ENCODE measurements at places on chromosomes 5 and 9.

- DNase-seq: no peak
These were observed 103.5 kb downstream of the MAMDC2 start for GRCh38 chr9:70147196-70147595.

GRCh38 chr9:69495296-69495695, 170.3 kb downstream of the ENTREP1 start:
- DNase-seq: no peak

DNA sequence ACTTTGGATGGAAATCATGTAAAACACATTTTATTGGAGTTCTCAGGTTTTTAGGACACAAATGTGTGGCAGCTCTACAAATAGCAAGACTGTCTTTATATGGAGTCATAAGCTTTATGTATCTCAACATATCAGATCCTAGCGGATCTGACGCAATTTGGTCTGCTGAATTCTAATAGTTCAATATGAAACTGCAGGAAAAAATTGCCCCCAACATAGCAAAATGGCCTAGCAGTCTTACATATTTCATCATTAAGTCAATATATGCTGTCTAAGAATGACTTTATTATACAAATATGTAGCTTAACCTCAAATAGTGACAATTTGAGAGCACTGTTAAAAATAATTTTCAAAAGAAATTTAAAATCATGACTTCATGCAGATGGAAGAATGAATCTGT, 244.3 kb downstream of the TAF11L14 start:
- DNase-seq: no peak

- no peak for DNase-seq
These were observed 6.0 kb upstream of the NEK6 start for GRCh38 chr9:124251605-124252378.

GRCh38 chr5:119789406-119790117, 160.2 kb downstream of the FAM170A start:
- no peak for DNase-seq

- no peak for DNase-seq
These were observed 209.4 kb downstream of the PIK3R1 start for GRCh38 chr5:68424799-68425537.

- no peak for DNase-seq
These were observed 22.1 kb downstream of the MCIDAS start for GRCh38 chr5:55205001-55205400.

DNA sequence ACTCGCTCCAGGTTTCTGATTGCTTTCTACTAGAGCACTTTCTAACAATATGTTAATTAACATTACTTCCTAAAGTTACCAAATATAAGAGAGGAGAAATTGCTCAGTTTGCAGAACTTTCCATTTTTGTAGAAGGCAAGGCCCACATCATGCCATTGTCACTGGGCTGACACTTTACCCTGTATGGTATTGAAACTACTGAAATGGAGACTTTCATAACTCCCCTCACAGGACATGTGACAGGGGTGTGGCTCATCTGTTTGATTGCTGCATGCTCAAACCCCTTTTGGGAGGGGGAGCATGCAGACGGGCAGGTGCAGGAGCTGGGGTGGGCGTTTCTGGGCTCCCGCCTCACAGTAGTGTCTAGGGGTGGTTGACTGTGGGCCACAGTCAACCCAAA, 206.3 kb upstream of the GHR start:
- no peak for DNase-seq

DNA sequence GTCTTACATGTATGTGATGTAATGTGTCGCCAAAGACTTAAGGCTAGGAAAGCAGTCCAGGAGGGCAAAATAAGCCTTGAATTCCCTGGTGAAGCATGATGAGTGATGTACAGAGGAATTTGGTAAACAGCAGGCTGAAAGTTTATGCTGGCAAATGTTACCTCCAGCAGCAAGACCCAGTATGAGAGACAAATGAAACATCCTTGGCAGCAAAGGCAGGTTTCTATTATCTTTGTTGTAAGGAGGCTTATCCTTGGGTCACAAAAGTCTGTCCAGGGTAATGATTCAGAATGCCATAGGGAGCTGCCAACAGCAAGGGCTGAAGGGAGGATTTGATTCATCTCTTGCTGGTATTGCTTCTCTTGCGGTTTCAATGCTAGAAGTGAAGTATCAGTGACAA, 75.9 kb upstream of the HTR4 start:
- DNase-seq: no peak

GRCh38 chr5:82327941-82328340, 49.8 kb upstream of the RPS23 start:
- DNase-seq: no peak

DNA sequence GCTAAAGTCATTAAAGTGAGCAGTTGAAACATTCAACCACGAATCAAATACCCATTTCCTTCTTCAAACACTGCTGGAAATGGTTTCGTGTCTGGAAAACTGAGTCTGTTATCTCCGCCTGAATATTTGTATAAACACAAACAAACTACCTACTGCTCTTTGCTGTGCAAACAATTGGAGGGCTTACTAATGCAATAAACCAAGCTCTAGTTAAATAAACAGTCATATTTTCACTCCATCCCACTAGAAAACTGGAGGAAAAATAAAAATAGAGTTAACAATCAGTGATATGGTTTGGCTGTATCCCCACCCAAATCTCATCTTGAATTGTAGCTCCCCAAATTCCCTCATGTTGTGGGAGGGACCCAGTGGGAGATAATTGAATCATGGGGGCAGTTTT, 397.6 kb downstream of the RASEF start:
- no peak for DNase-seq

- DNase-seq: no peak
These were observed 33.8 kb upstream of the SLC25A48 start for GRCh38 chr5:135800656-135801055.

DNA sequence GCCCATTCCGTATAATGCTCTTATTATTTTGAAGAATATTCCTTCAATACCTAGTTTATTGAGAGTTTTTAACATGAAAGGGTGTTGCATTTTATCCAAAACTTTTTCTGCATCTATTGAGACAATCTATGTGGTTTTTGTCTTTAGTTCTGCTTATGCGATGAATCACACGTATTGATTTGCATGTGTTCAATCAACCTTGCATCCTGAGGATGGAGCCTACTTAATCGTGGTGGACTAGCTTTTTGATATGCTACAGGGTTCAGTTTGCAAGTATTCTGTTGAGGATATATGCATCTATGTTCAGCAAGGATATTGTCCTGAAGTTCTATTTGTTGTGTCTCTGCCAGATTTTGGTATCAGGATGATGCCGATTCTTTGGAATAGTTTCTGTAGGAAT, 1070.3 kb upstream of the CDH18 start:
- DNase-seq: no peak

DNA sequence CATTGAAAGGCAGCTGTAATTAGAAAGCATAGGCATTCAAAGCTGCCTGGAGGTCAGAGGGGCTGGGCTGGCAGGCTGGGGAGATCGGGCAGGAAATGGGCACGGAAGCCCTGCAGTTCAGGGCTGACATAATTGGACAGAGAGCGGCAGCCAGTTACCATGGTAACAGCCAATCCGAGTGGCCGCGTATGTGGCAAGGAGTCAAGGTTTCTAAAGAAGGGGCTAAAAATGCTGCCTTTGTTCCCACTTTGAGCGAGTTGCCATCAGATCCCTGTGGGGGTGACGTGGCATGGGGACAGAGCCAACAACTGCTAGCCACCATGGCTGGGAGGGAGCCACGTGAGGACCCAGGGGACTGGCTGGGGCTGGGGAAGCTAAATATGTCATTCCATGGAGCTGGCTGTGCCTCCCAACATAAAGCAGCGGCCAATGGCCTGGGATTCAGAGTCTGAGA, 44.7 kb upstream of the NDFIP1 start:
- peak; percentile 23 for DNase-seq

GRCh38 chr9:25804856-25805255, 126.6 kb upstream of the TUSC1 start:
- DNase-seq: no peak

GRCh38 chr9:9560382-9561035, 1052.3 kb downstream of the PTPRD start:
- DNase-seq: no peak

DNA sequence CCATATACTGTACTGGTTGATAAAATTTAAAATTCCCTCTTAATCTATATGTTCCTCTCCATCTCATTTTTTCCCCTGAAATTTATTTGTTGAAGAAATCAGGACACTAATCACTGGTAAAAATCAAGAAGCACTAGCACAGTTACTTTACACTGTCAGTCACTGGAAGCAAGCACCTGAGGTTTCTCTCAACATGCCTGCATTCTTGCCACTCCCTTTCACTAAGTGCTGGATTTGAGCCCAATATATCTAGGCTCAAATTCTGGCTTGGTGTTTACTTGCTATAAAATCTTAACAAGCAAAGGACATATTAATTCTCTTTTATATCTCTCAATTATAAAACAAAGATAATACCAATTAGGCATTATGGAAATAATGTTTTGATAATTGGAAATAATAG, 58.6 kb downstream of the DIAPH1 start:
- DNase-seq: no peak

DNA sequence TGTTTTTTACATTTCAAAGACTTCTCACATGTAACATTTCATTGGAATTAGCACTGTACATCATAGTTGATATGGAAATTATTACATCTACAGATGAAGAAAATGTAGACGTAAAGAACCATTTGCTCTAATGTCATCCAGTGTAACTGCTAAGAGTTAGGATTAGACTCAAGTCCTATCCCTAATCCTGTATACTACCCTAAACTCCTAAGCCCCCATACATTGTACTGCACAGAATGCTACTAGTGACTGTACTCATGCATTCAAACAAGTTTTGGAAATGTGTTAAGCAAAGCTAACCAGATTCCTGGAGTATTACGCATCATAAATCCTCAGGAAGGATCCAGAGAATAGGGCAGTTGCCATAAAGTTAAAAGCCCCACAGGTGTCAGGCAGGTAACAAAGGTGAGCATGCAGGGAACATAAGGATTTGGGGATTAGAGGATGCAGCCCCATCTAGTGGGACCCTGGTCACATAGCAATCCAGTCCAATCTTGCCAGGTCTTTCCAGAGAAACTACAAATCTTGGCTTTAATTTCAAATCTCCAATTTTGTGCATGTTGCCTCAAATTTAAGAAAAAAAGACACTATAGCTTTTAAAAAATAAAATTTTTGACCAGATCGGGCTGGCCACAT, 32.0 kb downstream of the HAVCR1 start:
- DNase-seq: no peak

DNA sequence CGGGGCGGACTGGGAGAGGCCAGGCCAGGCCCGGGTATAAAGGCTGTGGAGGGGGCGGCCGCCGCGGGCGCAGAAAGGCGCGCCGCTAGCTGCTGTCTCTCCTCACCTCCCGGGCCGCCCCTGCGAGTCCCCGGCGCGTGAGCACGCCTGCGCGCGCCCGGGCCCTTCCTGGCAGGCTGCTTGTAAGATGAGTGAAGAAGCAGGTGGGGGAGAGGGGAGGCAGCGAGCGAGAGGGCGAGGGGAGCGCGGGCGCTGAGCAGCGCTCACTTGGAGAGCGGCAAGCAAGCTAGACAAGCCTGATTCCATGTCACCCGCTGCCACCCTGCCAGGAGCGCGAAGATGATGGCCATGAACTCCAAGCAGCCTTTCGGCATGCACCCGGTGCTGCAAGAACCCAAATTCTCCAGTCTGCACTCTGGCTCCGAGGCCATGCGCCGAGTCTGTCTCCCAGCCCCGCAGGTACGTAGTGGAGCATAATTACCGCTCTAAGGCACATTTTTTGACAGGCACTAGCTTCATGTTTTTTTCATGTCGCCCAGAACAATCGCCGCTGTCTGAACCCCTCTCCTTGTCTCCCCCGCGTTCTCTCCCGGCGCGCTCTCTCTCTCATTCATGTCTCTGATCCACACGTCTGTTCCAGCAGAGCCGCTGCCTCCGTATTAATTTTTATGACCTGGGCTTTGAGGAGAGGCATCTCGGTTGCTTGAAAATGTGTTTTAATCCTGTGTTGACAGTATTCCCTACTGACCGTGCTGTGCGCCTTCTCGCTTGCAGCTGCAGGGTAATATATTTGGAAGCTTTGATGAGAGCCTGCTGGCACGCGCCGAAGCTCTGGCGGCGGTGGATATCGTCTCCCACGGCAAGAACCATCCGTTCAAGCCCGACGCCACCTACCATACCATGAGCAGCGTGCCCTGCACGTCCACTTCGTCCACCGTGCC, at the start of gene POU4F3:
TSS of gene POU4F3 (plus strand) at position 66 of the 941 bp plus-strand sequence. CDS start at position 340, 274 bp downstream.
- DNase-seq: no peak

- no peak for DNase-seq
These were observed 932.4 kb downstream of the TAF11L14 start for GRCh38 chr5:18566671-18567070.

GRCh38 chr9:13588151-13589033, 308.9 kb upstream of the MPDZ start:
- no peak for DNase-seq

DNA sequence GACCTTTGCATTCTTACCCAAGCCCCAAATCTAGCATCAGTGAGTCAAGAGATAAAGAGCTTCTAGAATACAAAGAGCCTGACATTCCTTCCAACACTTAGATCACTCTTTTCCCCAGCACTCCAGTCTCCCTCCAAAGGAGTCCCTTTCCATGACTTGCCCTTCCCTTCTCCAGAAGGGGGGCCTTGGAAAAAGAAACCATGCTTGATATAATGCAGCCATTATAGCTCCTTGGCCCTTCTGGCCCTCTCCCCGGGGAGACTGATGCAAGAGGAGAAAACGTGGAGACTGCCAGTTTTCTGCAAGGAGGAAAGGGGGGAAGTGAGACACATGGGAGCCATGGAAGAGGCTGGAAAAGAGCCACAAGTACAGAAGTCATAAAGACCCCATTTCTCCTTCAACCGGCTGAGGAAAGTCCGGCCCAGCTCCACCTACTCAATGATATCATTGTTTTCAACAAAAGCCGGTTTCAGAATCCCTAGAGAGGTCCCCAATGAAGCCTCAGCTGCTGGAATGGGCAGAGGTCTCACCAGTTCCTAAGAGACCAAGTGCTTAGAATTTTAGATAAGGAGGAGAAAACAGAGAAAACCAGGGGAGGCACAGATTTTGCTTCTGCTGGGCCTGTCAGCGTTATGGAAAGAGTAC, 29.0 kb downstream of the ADAM19 start:
- DNase-seq: no peak

DNA sequence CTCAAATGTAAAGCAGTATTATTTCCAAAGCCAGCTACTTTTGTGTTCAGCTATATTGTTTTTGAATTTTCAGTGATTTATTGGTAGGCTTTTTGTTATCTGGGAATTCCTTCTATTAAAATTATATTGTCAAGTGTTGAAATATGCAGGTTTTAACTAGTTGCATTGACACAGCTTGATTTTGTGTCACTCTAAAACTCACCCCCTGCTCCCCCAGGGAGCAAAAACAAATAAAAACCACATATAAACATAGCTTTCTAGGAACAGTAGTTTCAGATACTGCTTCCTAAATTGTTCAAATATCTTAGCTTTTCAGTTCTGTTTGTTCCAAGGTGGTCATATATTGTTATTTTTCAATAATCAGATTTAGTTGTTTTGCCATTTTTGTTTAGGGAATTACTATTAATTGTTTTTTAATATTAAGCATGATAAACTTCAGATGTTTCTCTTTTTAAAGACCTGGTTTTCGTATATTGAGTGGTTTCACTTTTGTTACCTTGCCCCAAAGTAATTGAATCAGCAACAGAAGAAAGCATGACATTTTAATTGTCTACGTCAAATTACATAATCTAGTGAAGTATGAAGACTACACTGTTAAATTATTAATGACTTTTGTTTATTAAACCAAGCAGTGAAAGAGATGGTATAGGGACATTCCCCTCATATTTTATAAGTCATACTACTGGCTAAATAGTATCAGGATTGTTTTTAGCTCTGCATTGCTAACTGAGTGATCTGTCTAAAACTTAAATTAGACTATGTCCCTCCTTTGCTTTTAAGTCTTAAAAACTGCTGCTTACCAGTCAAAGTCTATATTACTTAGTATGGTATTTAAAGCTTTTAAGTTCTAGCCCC, 43.4 kb downstream of the ERBIN start:
- DNase-seq: no peak
